ENCODE measurements at places on chromosomes 1 and 21.

GRCh38 chr1:46370214-46370633 lies 23.9 kb upstream of the FAAH start:
- DNase-seq = no peak

- peak; percentile 19 for DNase-seq
Measured at GRCh38 chr1:10338047-10338446, 60.8 kb upstream of the PGD start.

- no peak for DNase-seq
Measured at GRCh38 chr1:193448682-193449461, 262.5 kb upstream of the B3GALT2 start.

GRCh38 chr1:167520711-167521206 lies 2.4 kb upstream of the CD247 start:
- DNase-seq = no peak

- no peak for DNase-seq
Measured at GRCh38 chr1:203508463-203509073, 14.6 kb downstream of the OPTC start.

GRCh38 chr1:234469376-234469775 lies 9.6 kb downstream of the TARBP1 start:
- DNase-seq = no peak

- DNase-seq = no peak
Measured at GRCh38 chr1:9700340-9700739, 48.8 kb downstream of the PIK3CD start.

- no peak for DNase-seq
Measured at GRCh38 chr1:100061681-100062080, 71.0 kb downstream of the SASS6 start.

- no peak for DNase-seq
Measured at GRCh38 chr1:245915406-245915805, 591.7 kb downstream of the SMYD3 start.

DNA sequence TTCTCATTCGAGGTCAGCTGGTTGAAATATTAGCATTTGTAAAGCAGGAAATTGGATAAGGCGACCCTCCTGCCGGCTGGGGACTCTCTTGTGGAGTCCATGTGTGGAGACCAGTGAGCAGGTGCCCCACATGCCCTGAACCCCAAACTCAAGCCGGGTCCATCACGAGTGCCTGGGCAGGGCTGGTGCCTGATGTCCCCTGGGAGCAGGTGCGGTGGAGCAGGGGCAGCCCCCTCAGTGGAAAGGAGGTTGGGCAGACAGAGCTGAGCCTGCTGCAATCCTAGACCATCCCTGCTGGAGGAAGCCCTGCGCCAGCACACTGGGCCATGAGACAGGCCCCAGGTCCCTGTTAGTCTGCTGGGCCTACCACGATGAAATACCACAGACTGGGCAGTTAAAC lies 395.6 kb downstream of the NPHP4 start:
- no peak for DNase-seq

DNA sequence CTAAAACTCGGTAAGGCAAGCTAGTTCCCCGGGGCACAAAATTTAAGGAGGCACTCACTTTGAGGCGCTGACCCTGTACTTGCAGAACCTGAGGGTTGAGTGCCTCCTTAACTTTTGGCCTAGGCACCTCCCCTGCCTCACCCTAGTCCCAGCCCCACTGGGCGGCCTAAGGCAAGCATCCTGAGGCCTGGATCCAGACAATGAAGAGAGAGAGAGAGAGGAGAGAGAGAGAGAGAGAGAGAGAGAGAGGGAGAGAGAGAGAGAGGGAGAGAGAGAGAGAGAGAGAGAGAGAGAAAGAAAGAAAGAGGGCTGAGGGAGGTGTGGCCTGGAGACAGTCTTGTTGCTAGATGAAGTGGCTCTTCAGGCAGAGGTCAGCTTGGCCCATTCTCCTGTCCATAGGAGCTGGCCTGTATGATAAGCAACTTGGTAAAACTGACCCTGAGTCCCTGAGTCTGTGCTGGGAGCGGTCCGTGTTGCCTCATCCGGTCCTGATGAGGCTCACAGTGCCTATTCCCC lies 7.4 kb upstream of the LRRN2 start:
- DNase-seq = no peak

DNA sequence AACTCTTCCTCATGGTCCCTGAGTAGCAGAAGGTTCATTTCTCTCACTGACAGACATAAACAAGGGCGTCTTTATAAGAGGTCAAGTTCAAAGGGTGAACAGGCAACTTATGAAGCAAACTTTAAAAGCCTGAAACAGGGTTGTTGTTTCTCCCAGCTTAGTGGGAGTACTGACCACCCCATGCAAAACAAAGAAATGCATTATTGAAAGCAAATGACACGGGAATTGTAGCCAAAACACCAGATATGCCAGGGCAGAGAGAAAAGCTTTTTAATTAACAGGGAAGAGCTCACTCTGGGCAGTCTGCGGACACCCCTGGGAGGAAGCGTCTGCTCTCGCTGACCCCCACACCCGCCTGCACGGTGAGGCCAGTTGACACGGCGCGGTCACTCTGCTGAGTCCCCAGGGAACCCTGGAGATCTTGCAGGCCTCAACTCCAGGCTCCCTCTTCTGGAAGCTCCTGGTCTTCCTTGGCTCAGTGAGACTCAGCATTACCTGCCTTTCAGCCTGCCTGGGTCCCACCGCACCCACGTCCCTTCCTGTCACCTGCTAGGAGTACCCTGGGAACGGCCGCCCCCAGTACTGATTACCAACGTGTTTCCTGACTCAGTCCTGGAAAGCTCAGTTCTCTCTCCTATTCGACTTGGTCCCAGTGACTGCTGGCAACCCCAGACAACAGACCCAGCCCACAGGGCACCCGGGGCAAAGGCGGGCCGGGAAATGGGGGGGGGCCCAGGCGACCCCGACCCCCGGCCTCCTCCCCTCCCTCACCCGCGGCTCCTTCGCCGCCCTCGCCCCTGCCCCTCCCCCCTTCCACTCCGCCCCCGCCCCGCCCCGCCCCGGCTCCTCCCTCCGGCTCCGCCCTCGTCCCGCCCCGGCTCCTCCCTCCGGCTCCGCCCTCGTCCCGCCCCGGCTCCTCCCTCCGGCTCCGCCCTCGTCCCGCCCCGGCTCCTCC lies 972 bp downstream of the CFAP410 start:
- DNase-seq = peak; percentile 17

- DNase-seq = no peak
Measured at GRCh38 chr21:39050841-39051587, 132.2 kb downstream of the PSMG1 start.

DNA sequence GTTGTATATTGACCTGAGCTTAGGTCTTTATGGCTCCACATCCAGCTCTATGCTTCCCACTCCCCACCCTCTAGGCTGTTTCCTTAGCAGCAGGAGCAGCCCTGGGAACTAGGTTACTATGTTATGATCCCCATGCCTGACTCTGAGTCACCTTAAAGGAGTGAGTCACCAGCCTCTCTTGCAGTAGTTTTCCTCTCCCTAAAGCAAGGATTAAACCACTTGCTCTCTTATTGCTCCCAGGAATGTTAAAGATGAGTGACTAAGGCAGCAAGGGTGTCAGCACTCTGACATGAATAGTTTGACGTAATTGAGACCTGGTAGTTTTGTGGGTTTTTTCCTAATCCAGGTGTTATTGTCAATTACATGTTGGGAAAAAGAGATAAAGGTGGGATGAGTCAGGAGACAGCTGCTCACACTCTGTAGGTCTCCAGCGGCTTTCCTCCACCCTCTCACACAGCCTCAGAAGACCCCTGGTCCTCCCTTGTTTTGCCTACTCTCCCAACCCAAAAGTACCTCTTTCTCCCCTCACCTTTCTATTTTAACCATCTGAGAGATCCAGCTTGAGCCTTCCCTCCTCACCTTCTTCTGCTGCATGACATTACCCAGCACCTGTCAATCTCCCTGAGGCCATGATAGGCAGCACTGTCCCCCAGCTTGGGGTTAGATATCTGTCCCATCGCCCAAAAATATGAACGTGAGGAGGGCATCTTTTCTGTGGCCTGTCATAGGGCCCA lies 369.1 kb upstream of the VAMP3 start:
- no peak for DNase-seq

DNA sequence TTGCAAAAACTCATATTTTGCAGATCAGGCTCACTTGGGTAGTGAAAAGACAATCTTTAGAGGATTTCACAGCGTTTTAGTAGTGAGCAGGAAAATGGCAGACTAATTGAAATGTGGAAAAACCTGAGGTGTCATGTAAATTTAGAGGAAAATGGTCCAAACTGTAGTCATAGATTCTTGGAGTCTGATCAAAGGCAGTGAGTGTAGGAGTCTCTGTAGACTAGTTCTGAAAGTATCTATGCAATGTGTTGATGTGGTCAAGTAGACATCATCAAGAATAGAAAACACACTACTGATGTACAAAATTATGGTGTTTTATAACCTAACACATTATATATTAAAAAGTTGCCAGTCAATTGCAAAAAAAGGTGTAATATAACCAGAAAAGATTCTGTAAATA lies 143.2 kb upstream of the C1orf105 start:
- DNase-seq = no peak

GRCh38 chr1:18111605-18112297 lies 4.2 kb downstream of the IGSF21 start:
- no peak for DNase-seq

DNA sequence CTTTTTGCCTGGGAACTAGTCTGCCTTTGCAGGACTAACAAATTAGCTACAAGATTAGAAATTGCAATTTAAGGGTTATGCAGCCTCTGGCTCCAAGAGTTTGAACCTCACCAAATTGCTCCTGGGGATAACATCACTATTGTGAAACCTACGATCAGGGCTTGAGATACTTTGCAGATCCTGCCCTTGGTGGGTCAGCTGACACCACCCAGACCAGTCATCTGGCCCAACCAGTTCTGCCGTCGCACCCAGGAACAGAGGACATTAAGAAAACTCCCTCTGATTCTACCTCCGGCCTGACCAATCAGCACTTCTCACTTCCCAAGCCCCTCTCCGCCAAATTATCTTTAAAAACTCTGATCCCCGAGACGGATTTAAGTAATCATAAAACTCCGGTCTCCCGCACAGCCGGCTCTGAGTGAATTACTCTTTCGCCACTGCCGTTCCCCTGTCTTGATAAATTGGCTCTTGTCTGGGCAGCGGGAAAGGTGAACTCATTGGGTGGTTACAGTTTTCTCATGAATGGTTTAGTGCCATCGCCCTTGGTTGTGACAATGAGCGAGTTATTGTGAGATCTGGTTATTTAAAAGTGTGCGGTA lies 32.9 kb upstream of the B3GALT5 start:
- DNase-seq = no peak

GRCh38 chr1:77514921-77515776 lies 167.3 kb downstream of the ZZZ3 start:
- no peak for DNase-seq

DNA sequence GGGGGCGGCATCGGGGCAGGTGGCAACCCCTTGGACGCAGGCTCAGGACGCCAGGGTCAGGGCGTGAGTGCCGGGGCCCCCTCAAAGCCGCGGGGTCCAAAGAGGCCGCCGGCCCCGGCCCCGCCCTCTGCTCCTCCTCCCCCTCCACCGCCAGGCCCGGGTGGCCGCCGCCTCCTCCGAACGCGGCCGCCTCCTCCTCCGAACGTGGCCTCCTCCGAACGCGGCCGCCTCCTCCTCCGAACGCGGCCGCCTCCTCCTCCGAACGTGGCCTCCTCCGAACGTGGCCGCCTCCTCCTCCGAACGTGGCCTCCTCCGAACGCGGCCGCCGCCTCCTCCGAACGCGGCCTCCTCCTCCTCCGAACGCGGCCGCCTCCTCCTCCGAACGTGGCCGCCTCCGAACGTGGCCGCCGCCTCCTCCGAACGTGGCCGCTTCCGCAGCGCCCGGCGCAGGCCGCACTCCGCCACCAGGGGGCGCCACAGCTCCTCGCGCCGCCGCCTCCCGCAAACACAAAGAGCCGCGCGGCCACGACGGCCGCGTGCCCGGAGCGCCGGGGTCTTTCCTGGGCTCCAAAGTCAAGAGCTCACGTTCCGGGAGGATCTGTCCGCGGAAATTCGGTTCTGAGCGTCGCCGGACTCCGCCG lies 19.3 kb upstream of the SAMD11 start:
- DNase-seq = peak; percentile 77

- no peak for DNase-seq
Measured at GRCh38 chr21:42306366-42307035, 8.7 kb downstream of the TFF3 start.
